Fibroblast of lung (primary cell): ENCODE measurements at places on chromosomes 16 and 17.

DNA sequence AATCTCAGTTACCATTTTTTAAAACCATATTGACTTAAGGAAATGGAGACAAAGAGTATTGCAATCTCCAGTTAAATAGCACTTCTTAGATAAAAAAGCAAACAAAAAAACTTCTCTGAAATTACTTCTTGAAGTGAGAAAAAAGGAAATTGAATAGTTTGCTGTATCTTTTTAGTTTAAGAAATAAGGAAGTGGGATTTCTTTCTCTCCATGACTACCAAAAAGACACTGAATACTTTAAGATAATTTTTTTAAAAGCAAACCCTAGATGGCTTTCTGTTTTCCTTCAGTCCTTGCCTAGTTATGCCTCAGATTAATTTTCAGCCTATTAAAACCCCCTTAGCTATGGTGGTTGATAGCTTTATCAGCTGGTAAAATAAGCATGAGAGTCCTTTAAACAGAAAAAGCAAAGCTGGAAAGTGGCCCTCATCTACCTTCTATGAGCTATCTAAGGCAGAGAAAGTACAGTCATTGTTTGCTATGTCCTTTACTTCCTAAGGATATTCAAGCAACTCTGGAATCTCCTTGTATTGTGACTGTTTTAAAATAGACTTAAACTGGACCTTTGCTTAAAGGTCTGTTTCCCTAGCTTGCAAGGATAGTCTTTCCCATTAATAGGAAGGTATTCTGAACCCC is 28.6 kb downstream of the TPPP3 start:
- DNase-seq: no peak

DNA sequence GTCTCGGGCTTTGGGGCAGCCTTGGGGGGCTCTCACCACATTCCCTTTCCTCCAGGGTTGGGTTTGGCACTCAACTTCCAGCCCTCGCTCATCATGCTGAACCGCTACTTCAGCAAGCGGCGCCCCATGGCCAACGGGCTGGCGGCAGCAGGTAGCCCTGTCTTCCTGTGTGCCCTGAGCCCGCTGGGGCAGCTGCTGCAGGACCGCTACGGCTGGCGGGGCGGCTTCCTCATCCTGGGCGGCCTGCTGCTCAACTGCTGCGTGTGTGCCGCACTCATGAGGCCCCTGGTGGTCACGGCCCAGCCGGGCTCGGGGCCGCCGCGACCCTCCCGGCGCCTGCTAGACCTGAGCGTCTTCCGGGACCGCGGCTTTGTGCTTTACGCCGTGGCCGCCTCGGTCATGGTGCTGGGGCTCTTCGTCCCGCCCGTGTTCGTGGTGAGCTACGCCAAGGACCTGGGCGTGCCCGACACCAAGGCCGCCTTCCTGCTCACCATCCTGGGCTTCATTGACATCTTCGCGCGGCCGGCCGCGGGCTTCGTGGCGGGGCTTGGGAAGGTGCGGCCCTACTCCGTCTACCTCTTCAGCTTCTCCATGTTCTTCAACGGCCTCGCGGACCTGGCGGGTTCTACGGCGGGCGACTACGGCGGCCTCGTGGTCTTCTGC is 8.4 kb downstream of the SLC16A3 start:
- DNase-seq: no peak

DNA sequence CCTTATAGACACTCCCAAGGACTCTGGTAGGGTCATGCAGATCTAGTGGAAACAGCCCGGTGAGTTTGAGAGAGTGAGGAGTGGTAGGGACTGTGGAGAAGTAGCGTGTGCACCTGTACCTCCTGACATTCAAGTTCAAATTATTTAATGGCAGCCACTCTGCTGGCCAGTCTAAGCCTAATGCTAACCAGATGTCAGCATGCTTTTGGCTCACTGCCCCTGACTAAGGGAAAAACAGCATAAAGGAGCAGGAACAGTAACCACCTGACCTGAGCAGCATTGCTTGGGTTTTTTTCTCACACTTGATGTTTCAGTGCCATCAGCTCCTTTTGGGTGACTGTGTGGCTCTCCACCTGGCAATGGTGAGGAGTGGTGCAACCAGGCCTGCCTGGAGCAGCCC is 23.8 kb upstream of the SLC12A3 start:
- peak; percentile 29 for DNase-seq

DNA sequence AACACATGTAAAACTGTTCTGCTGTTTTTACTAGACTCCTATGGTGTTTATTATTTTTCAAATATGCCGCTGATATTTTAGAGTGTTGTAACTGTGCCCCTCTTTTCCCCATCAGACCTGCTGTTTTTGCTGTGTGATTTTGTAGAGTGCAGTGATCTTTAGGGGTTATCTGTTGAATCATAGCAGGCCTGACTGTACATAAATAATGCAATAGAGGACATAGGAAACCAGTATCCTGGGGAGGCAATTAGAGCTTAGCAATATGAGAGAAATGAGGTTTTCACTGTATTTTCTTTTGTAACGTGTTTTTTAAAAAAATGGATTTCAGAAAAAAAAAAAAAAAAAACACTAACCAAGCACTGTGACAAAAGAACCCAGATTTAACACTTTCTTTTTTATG is 662.2 kb downstream of the TOX3 start:
- no peak for DNase-seq

- DNase-seq: no peak
Observed at GRCh38 chr16:15521758-15522509, 87.5 kb downstream of the BMERB1 start.

DNA sequence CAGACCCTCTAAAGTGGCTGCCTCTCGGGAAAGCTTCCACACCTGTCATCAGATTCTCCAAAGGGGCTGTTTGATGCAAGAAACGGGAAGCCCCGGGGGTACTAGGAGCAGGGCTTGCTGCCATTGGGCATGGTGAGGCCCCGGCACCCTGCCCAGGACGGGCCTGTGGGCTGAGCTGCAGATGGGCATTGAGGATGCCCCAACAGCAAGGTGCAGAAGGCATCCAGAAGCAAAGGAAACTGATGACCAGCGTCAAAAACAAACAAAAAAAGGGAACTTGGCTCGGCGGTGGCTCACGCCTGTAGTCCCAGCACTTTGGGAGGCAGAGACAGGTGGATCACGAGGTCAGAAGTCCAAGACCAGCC is 1.5 kb upstream of the LIMD2 start:
- no peak for DNase-seq

GRCh38 chr16:86567701-86568581 is 1.3 kb downstream of the FOXC2 start:
- DNase-seq: peak; percentile 71

- DNase-seq: no peak
Observed at GRCh38 chr17:1299552-1300370, 20.3 kb downstream of the TRARG1 start.

DNA sequence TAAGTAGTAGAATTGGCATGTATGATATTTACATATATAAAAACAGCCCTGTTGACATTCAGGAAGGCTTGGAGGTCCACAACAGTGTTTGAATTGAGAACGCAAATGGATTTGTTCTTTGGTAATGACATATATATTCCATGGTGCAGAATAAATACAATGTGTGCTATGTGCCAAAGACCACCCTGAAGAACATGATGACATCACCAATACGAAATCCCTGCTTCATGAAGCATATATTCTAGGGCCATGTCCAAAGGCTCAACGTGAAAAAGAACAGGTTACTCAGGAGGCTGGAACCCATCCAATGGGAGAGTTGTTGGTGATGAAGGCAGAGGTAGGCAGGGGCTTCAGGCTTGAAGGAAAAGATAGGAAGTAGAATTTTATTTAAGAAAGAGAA is 423.9 kb upstream of the MAF start:
- no peak for DNase-seq

DNA sequence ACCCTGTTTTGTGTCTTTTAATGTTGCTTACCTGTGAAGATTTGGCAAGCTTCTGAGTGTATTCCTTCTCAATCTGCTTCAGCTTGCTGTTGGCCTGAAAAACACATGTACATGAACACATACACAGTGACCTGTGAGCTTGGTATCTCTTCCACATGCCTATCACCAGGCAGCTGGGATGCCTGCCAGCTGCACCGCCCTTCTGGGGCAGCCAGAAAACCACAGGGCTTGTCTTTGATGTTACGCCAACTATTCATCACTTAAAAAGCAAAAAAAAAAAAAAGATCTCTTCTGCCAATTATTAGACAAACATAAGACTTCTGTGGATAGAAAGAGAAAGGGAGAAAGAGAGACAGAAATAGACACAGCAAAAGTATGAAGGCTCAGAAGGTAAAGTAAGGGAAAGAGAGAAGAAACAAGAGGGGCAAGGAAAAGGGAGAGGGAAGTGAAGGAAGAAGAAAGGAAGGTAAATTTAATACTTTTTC is 189.2 kb upstream of the AXIN2 start:
- DNase-seq: peak; percentile 97

DNA sequence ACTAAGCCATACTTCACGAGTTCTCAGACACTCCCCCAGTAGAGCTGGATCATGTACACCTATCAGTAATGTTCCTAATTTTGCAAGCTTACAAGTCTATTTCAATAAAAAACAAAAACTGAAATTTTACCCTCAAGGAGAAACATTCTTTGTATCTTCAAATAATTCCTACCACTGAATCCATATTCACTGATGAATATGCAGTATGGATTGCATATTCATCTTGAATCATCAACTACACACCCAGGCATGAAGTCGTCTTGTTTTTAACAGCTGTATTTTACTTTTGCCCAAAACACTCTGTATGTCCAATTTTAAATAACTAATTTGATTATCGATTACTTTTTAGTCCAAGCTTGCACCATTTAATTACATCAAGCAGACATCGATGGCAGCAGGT is 31.8 kb downstream of the ZDHHC7 start:
- no peak for DNase-seq

- no peak for DNase-seq
Observed at GRCh38 chr17:59760160-59760559, 52.7 kb downstream of the VMP1 start.

GRCh38 chr17:79645777-79646088 is 34.9 kb upstream of the RBFOX3 start:
- no peak for DNase-seq

- DNase-seq: no peak
Observed at GRCh38 chr16:67736858-67737257, 17.7 kb upstream of the GFOD2 start.

DNA sequence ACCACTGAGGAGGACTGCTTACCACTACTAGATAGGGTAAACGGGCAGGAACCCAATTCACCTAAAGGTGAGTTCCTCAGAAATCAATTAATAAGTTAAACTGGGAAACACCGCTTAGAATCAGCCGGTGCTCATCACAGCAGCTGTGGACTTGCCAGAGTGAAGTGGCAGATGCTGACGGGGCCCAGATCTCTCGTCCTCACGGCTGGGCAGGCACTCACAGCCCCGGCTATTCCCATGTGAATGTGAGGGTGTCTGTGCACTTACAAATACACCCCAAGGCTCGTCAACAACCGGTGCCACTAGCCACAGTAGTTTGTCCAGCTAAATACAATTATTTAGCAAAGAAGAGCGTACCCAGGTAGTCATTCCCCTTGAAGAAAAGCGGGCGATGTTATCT is 29.7 kb downstream of the MBTPS1 start:
- DNase-seq: no peak

DNA sequence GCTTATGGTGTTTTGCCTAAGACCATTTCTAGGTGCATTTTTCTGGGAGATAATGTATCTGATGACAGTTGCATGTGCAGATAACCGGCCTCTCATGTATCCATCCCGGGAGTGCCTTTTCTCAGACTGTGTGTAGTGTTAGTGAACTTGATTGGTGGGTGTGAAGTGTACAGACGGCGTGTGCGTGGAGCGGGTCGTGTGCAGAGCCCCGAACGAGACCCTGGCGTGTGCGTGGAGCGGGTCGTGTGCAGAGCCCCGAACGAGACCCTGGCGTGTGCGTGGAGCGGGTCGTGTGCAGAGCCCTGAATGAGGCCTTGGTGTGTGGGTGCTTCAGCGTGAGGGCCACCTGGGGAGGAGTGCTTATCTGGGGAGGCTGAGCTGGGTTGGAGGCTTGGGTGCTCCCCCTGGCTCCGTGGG is 28.9 kb upstream of the ZNF750 start:
- DNase-seq: no peak

DNA sequence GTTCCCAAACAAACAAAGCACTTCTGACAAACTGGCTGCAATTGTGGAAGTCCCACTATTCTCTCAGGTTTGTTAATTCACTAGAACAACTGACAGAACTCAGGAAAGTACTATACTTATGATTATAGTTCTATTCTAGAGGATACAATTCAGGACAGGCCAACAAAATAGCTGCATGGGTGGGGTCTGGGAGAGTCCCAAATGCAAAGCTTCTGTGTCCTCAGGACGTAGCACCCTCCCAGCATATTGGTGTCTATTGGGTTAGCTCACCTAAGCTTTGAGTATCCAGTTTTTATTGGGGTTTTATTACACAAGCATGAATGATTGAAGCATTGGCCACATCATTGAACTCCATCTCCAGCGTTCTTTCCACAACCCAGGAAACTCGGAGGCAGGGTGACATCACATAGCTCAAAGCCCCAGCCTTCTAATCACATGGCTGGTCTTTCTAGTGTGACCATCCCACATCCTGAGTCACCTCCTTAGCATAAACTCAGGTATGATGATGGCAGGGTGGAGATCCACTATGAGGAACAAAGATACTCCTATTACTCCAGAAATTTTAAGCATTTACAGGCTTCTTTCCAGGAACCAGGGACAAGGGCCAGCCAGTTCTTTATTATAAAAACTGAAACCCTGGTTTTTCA is 43.9 kb upstream of the CCNF start:
- DNase-seq: peak; percentile 54

DNA sequence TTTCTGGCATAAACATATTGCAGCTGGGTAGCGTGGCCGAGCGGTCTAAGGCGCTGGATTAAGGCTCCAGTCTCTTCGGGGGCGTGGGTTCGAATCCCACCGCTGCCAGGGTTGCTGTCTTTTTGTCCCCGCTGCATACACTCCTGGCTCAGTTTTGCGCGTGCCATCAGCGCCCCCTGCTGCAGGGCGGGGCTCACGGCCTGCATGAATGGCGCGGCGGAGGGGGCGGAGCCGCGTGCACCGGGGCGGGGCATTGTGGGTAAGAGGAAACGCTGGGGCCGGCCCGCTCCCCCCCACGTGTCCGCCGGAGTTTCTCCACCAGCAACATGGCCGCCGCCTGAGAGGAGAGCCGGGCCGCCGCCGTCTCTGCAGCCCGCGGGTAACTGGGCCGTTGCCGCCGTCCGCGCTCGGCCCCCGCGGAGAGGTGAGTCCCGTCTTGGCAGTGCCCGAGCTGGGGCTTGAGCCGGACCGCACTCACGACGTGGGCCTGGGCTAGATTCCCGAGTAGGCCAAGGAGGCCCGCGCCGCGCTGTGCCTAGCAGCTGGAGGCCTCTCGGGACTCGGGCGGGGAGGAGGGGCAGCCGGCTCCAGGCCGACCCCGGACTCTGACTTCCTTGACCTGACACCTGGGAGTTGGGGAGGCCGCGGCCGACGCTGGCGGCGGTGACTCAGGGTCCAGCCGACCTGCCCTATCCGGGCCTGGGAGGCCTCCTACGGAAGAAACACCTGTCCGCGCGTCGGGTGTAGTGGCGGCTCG is at the start of gene POLR3E:
Gene POLR3E (plus strand): TSS at position 296 of the 757 bp plus-strand sequence. CDS start 5,560 bp downstream, outside the sequence.
- peak; percentile 97 for DNase-seq

- DNase-seq: no peak
Observed at GRCh38 chr17:73539166-73539565, 105.1 kb downstream of the SDK2 start.

DNA sequence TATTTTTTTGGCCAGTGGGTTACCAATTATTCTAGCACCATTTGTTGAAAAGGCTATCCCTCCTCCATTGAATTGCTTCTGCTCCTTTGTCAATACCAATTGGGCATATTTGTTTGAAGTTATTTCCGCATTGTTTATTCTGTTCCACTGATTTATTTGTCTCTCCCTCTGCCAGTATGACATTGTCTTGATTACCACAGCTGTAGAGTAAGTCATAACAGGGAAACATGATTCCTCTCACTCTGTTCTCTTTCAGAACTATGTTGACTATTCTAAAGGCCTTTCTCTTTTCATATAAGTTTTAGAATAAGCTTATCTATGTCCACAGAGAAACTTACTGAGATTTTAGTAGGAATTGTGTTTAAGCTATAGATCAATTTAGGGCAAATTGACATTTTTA is 94.3 kb downstream of the MAP2K6 start:
- DNase-seq: no peak
